ENCODE measurements at places on chromosomes 6 and 20.

DNA sequence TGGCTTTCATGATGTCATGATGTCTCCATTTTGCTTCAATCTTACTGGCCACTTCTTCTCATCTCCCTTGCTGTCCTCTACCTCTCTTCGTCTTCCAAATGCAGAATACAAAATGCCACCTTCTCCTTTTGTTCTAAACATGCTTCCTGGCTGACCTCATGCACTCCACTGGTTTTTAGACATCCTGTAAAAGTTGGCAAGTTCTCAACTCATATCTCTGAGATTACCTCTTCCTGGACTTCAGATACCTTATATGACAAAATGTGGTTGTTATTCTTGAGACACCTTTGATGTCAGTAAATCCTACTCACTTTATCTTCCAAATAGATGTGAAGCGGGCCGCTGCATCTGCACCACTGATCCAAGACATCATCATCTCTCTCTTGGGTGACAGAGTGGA, 212.7 kb upstream of the FOXA2 start:
- no peak for DNase-seq

DNA sequence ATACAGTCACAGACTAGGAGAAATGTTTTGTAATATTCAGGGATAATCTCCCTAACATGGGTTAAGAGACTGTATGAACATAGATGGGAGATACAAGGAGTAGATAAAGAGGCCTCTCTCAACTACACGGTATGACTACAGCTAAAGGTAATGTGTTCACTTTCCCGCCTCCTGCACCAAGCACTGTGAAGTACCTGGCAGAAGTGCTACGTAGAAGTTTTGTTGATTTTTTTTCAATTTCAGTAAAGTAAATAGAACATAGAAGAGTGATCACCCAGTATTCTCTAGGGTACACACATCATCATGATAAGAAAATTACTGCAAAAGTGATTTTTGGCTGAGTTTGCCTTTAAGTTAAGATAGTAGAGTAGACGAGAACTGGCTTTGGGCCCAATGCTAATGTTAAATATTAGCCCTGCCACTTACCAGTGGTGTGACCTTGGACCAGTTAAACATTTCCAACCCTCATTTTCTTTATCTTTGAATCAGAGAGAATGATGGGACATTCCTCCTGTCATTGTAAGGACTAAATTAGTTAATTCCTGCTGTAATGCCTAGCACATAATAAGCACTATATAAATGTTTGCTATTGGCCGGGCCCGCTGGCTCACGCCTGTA, 183.6 kb downstream of the COL9A1 start:
- DNase-seq = no peak

DNA sequence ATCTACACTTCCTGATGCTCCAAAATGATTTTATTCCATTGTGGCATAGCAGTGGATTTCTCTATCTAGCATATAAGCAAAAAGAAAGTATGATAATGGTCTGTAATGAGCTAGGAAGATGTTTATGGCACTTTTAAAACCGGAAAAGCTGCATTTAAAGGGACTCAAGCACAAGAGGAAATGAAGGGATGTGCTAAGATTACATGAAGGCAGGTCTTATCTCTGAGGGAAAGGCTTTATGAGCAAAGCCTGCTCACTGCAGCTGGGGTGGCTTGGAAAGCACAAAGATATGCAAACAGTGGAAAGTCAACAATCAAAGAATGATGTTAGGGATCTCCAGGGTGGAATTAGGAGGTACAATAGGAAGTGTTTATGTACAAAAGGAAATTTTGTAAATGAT, 138.2 kb downstream of the TENT5A start:
- DNase-seq = no peak

DNA sequence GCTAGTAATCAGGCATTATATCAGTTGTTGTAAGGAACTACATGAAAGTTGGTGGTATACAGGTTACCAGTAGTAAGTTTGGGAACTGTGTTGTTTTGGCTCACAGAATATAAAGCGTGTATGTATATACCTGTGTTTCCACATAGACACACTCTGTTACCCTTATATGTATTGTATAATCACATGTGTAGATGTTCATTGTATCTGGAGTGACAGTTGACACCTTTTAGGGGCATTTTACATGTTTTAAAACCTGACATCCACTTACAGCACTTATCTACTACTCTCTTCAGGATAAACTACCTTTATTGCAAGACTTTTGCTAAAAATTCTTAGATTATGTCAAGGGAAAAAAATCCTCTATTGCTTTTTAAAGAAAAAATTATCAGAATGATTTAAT, 228.9 kb downstream of the LAMA2 start:
- DNase-seq = no peak

- no peak for DNase-seq
These were observed 17.4 kb upstream of the SIRPB2 start for GRCh38 chr20:1508574-1508973.

DNA sequence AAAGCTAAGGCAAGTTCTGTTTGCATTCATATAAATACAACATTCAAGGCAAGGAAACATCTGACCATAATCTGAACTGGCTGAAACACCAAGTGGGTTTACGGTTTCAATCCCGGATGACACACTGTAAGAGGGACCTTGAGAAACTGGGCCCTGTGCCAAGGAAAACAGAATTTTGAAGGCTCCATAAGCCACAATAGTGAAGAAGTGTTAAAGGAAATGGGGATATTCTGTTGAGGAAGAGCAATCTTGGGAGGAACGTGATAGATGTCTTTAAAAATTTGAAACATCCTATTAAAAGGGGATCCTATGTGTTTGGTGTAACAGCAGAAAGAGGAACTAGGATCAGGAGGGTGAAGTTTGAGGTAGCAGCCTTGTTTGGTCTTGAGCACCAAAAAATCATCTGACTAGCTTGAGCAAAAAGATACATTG, 82.4 kb upstream of the TAB2 start:
- no peak for DNase-seq

DNA sequence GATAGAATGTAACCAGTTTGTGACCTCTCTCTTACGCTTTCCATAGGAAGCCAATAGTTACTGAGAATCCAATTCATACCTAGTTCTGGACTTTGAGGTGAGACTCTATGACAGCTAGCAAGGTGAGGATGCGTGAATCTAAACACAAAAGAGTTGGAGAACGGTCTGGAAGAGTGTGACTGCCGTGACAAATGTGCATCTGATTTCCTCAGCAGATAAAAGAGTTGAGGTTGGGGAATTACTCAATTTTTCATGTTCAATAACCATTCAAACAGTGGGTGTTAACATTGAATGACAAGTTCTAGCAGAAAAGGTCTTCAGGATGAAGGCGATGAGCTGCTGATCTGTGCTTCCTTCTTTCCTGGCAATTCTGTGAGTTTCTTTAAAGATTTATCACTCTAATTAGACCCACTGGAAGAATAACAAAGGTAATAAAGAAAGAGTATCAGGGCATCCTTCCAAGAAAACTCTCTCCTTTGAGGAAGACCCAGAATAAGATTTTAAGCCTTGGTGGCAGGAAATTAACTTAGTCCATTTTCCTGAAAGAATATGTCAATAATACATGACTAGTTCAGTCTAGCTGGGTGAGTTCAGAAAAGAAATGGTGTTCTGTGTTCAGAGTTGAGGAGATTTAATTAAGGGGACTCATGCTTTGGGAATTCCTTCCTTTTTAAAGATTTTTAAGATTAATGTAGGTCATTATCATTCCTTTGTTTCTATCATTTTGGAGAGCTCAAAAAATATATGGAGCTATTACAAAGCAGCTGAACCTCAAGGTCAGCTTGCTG, 24.5 kb downstream of the KIF3B start:
- peak; percentile 14 for DNase-seq

GRCh38 chr6:5626727-5627426, 365.6 kb downstream of the FARS2 start:
- no peak for DNase-seq

- DNase-seq = no peak
These were observed 87.7 kb downstream of the CEBPB start for GRCh38 chr20:50278377-50278683.

DNA sequence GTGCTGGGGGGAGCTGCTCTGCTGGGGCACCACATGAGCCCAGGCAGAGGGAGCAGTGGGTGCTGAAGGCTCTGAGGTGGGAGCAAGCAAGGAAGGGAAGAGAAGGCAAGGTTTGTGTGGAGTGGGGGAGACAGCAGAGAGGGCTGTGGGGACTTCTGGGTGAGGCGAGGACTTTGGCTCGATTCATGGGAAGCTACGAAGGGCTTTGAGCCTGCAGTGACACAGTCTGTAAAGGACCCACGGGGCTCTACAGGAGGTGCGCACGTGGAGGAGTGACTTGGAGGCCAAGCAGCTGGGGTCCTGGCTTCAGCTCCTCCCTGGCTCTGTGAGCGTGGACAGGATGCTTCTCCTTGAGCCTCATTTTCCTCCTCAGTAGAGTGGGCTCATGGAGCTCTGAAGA, 29.1 kb upstream of the CSNK2A1 start:
- DNase-seq = no peak

- no peak for DNase-seq
These were observed 43.0 kb downstream of the RPRD1B start for GRCh38 chr20:38076548-38076947.

DNA sequence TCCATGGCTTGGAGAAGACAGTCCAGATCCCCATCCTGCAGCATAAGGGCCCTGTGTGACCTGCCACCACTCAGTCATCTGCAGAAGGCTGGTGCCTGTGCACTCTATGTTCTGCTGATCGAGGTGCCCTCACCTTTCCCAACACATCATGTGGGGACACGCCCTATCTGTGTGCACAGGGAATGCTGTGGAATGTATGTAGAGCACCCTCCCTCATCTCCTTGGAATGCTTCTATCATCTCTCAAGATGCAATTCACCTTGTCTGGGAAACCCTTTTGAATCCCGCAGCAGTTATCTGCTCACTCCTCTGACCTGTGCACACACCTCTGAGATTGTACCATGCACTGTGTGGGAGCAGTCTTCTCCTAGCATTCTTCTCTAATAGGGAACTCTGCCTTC, 207.2 kb upstream of the SSTR4 start:
- DNase-seq = no peak

GRCh38 chr6:3431994-3432393, 24.9 kb downstream of the SLC22A23 start:
- no peak for DNase-seq
